Aorta (tissue), 5 donors: ENCODE measurements at places on chromosomes 7 and 10.

DNA sequence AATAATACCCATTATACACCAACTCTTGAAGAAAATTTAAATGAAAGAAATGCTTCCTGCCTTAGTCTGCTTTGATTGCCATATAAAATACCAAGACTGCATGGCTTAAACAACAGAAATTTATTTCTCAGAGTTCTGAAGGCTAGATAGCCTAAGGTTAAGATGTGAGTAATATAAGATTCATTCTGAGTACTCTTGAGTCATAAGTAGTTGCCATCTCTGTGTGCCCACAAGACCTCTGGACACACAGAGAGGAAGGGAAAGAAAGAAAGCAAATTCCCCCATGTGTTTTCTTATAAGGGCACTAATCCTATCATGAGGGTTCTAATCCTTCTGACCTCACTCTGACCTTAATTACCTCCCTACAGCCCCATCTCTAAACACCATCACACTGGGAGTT is 201.2 kb downstream of the PTN start:
- no peaks in the 10 kb centered on the region for H3K4me1 ChIP-seq
- no peak overlapping the region for H3K27ac ChIP-seq
- H3K4me3 ChIP-seq = no peak overlapping the region
- no peaks in the 10 kb centered on the region for H3K36me3 ChIP-seq
- no peaks in the 10 kb centered on the region for H3K27me3 ChIP-seq
- DNase-seq = no peak

DNA sequence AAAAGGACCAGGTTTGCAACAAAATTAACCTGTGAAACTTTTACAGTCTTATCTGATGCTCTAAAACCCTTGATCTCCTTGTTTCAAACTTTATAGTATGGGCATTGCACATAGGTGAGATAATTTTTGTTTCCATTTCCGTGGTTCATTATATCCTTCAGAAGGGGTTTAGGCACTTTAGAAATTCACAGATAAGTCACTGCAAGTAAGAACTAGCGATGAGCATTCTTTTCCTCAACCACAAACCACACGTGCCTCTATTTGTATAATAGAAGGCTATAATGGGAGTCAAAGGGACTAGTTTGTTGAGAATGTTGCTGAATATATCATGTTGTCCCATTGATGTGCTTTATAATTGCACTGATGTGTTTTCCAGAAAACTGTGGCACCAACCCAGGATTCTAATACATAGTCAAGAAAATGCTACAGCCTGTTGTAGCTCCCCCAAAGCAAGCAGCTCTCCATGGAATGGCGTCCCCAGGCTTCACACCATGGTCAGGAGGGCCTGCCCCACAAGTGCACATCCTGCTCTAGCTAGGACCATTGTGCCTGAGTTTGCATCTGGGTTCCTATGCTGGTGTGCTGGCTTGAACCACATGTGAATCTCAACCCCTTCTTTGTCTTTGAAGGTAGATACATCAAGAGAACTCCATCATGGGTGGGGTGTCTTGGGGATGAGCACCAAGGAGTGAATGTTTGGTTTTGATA is 14.0 kb upstream of the ATXN7L1 start:
- no peaks in the 10 kb centered on the region for H3K4me1 ChIP-seq
- H3K27me3 ChIP-seq = no peaks in the 10 kb centered on the region
- H3K4me3 ChIP-seq = no peak overlapping the region
- no peak overlapping the region for H3K27ac ChIP-seq
- no peaks in the 10 kb centered on the region for H3K36me3 ChIP-seq

GRCh38 chr7:22860784-22861482 is 38.3 kb upstream of the TOMM7 start:
- no peak overlapping the region for H3K4me3 ChIP-seq
- peaks cover 9% of the 10 kb centered on the region for H3K4me1 ChIP-seq
- no peaks in the 10 kb centered on the region for H3K27me3 ChIP-seq
- no peak for DNase-seq
- H3K27ac ChIP-seq = peak overlapping the region; percentile 43
- H3K36me3 ChIP-seq = peaks cover 7% of the 10 kb centered on the region

DNA sequence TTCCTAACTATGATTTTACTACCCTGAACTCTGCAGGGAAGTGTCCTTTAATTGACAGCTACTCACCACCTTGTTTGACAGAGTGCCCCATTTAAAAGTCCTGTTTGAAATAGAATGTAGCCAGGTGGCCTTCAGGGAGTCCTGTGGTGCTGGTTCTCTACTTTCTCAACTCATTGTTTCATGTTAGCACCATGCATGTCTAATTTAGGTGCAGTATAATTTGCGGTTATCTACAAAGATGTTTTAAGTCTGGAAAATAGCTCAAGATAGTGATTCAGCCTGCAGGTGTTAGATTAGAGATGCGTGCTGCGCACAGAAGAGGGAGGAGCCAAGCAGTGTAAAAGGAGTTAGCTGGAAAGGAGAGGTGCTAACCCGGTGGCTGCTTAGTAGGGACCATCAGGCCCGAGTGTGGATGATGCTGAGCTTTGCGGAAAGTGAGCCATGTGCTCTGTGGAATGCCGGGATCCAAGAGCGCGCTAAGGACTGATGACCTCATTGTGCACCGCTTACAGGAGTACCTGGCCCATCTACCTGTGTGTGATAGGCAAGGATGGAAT is 1.2 kb downstream of the CCM2 start:
- H3K27ac ChIP-seq = peak overlapping the region; percentile 59
- no peaks in the 10 kb centered on the region for H3K36me3 ChIP-seq
- DNase-seq = no peak
- H3K27me3 ChIP-seq = no peaks in the 10 kb centered on the region

GRCh38 chr7:46290374-46291049 is 369.4 kb upstream of the IGFBP3 start:
- no peak overlapping the region for H3K4me3 ChIP-seq
- no peaks in the 10 kb centered on the region for H3K36me3 ChIP-seq
- H3K27ac ChIP-seq = no peak overlapping the region
- DNase-seq = no peak

DNA sequence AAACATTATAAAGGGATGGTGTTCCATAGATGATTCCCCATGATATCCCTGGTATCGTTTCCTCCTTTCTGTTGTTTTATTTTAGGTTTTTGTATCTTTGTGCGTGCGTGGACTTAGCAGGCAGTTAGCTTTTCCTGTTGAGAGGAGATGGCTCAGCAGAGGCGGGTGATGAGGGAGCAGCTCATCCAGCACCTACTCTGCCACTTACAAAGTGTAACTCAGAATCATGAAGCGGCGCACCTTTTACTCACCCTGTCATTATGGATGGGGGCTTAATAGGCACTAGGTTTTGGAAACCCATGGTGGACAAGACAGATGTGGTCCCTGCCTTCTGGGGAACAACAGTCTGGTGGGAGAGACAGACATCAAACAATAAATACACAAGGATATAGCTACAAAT is 17.1 kb downstream of the FAM241B start:
- H3K4me1 ChIP-seq = no peaks in the 10 kb centered on the region
- H3K27me3 ChIP-seq = no peaks in the 10 kb centered on the region
- H3K4me3 ChIP-seq = no peak overlapping the region
- DNase-seq = peak; percentile 23
- H3K36me3 ChIP-seq = no peaks in the 10 kb centered on the region
